ENCODE measurements at places on chromosomes 1 and 21.

- DNase-seq, result peak; percentile 29
Measured at GRCh38 chr1:56472860-56473259, 106.5 kb downstream of the PLPP3 start.

DNA sequence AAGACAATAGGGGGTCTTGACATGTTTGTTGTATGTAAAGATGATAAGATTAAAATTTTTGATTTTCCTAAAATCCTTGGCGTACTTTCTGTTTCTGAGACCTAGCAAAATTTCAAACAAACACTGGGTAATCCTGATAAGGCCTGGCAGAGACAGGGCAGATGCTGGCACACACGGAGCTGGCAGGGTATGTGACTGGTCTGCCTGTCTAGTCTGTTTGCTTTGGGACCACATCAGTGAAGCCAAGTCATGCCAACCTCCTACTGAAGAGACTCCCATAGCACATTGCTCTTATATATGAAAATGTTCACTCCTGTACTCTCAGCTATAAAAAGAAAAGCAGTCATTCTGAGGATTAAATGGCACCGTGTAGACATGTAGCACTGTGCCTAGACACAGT lies 14.1 kb downstream of the TOR3A start:
- DNase-seq, result no peak

DNA sequence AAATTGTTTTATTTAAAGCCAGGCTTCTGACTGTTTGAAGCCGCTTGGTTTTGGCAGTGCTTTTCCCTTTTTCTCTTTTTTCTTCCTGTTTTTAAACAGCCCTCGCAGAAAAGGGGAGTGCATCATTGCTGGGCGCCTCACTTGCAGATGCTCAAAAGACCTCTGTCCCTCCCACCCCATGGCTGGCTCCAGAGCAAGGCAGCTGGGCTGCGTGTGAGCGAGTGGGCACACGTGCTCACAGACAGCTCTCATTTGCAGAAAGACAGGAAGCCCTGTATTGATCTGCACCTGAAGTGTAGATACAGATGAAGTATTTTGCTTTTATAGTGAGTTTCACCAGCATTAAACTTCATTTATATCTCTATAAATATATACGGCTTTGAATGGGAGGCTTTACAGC lies 8.8 kb downstream of the TNR start:
- no peak for DNase-seq

- DNase-seq, result no peak
Measured at GRCh38 chr21:42671778-42672593, 18.6 kb downstream of the PDE9A start.

GRCh38 chr1:26603856-26604255 lies 74.3 kb downstream of the RPS6KA1 start:
- DNase-seq, result no peak

DNA sequence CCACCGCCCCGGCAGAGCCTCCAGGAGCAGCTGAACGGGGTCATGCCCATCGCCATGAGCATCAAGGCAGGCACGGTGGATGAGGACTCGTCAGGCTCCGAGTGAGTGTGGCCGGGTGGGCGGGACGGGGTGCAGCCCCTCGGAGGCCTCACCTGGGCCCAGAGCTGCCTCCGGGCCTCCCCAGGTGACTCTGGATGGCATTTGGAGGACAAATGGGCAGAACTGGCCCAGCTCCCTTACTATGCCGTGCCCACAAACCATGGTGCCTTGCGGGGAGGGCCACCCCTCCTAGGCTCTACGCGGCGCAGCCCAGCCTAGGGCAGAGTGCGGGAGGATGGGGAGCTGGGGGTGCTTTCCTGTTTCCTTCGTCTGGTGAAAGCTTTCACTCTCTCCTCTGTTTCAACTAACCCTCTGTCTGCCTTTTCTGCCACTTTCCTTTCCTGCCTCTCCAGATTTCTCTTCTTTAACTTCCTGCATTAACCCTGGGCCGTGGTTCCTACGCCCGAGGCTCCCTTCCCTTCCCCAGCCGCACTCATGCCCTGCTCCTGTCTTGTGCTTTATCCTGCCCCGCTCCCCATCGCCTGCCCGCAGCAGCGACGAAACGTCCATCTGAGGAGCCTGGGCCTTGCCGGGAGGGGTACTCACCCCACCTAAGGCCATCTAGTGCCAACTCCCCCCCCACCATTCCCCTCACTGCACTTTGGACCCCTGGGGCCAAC lies 9.2 kb downstream of the PSRC1 start:
- DNase-seq, result no peak
